ENCODE measurements at places on chromosomes 2 and 18. TPM values are rescaled to one million over a fixed set of nuclear protein-coding genes. Genes with fewer than 3 reads are reported as not detected.

DNA sequence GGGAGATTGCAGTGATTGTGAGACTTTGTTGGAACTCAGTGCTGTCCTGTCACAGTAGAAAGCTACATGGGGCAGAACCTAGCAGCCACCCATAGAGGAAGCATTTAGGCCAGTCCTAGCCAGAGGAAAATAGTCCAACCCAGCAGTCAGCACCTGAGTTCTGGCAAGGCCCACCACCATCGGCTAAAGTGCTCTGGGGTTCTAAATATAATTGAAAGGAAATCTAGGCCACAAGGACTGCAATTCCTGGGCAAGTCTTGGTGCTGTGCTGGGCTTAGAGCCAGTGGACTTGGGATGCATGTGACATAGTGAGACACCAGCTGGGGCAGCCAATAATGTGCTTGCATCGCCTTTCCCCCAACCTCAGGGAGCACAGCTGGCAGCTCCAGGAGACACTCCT, 28.9 kb upstream of the ACTR2 start:
- DNase-seq, result no peak

DNA sequence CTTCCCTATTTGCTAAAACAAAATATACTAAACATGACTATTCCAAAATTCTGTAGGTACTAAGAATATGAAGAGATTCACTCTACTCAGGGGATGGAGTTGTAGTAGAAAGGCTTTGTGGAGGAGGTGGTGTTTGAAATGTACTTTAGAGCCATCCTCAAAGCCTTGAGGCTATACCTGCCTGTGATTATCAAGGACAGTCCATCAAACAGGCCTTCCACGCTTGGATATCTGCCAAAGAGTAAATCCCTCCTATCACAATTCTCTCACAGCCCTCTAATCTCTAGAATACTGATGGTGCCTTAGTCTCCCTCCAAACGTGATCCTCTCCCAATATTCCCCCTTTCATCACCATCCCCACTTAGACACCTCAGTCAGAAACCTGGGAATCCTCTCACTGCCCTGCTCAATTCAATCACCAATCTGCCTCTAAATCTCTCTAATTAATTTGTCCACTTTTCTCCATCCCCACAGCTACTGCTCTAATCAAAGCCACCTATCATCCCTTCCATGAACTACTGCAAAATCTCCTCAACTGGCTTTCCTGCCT, 13.1 kb downstream of the SOS1 start:
- DNase-seq, result no peak

- no peak for DNase-seq
Observed at GRCh38 chr18:73980289-73980979, 167.2 kb downstream of the FBXO15 start.

DNA sequence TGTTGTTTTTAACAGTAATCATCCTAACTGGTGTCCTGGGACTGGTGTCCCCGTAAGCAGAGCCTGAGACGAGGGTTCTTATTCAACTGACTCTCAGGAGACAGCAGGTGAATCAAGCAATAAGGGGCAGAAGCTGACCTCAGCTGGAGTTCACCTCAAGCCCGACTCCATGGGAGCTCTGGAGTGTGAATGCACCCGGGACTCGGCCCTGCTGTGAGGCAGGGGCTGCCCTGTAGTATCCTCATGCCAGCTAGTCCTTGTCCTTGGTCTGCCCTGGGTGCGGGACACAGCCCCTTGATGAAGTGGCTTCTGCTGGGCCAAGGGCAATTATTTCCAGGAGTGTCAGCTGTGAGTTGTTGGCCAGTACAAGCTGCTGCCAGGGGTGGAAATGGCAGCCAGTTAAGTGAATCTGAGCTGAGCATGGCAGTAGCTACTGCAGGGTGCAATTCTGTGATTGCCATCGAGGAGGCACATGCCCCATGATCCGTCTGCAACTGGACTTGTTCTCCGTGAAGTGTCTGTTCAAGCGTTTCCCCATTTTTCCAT, 54.9 kb upstream of the OTOS start:
- DNase-seq, result peak; percentile 36

GRCh38 chr2:136327162-136327852, 209.4 kb upstream of the CXCR4 start:
- no peak for DNase-seq

DNA sequence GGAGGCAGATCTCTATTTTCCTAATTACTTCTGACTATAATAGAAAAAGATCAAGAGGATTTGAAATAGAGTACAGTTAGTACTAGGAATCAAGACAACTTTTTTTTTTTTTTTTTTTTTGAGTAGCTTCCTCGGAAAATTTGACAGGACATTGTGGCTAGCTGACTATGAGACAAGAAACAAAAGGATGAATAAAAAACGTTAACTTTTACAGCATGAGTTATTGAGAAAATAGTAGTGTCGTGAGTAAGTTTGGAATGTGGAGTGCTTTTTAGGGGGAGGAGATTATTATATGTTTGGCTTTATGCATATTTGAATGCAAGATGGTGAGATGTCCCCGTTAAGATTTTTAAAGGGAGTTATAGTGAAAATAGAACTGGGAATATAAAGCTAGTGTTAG, 27.7 kb upstream of the CPS1 start:
- DNase-seq, result no peak

GRCh38 chr18:50594942-50595341, 35.1 kb downstream of the MAPK4 start:
- no peak for DNase-seq

GRCh38 chr2:176679061-176679669, 409.9 kb downstream of the MTX2 start:
- DNase-seq, result no peak

DNA sequence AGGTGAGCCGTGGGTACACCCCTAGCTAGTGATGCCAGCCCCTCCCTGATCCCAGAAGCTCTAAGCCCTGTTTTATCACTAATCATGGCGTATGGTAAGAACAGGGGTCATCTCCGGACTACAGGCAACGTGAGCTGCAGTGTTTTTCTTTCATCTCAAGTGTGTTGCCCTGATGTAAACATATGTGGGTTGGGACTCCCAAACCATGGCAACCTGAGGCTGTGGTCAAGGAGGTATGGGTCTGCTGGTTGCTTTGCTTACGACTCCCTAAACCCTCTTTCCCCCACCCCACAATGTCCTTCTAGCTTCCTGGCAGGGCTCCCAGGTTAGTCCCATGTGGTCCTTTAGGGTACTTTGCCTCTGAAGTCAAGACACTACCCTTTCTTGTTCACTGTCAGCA, 53.6 kb upstream of the AFF3 start:
- no peak for DNase-seq

Gene IL1F10
- not detected for total RNA-seq

Gene ATF2
- total RNA-seq, result 49.6 TPM

Gene PFN4
- 1.0 TPM for total RNA-seq
